CD8-positive, alpha-beta T cell (primary cell): ENCODE measurements at places on chromosomes 2 and 18.

GRCh38 chr2:33670392-33670937, 71.4 kb upstream of the FAM98A start:
- no peak for DNase-seq

GRCh38 chr2:42261518-42262195, 92.5 kb downstream of the EML4 start:
- DNase-seq: no peak

GRCh38 chr2:7953195-7953594, 728.7 kb upstream of the ID2 start:
- DNase-seq: no peak

GRCh38 chr2:11498543-11499034, 32.6 kb upstream of the E2F6 start:
- no peak for DNase-seq
